Hindlimb muscle (tissue), 1 donor: ENCODE measurements at places on chromosomes 6 and 20. TPM values are rescaled to one million over a fixed set of nuclear protein-coding genes. Genes with fewer than 3 reads are reported as not detected.

- DNase-seq = no peak
Measured at GRCh38 chr6:37375376-37375775, 21.6 kb downstream of the RNF8 start.

Gene NFATC2
- polyA plus RNA-seq = 4.5 TPM

DNA sequence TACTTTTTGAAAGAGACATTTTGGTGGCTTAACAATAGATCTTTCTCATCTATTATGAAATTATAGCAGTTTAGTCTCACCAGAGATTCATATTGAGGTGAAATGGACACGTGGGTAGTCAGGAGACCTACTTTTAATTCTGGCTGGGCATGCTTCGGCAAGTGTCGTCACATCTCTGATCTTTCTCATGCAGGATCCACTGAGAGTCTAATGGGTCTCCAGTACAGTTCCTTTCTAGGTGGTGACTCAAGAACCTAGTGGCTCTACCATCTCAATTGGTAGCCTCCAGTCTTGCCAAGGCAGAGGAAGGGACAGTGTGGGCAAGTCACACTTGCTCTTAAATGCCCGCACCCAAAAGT, 94.9 kb downstream of the KCNB1 start:
- no peak for DNase-seq

Gene TFAP2C
- polyA plus RNA-seq = 0.31 TPM

Gene SYCP2L
- 2.3 TPM for polyA plus RNA-seq

Gene PFDN4
- polyA plus RNA-seq = 52.8 TPM

GRCh38 chr6:36374194-36374593, 13.3 kb downstream of the ETV7 start:
- no peak for DNase-seq

DNA sequence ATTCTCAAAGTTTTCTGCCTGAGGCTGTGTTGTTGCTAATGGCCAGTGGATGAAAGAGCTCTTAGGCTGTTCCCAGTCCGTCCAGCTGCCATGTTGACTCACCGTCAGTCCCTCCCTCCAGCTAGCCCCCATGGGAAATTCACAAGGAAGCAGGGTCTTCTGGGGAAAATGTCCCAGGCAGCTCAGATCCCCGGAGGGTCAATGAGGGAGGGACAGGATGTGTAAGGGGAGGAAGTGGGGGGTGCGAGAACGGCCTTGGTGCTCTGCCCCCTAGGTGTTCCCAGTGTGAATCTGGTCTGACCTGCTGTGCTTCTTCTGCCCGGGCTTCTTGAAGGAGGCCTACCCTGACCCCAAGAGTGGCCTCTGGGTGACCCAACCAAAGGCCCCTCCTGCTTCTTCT, 65.9 kb downstream of the CEBPB start:
- DNase-seq = no peak

DNA sequence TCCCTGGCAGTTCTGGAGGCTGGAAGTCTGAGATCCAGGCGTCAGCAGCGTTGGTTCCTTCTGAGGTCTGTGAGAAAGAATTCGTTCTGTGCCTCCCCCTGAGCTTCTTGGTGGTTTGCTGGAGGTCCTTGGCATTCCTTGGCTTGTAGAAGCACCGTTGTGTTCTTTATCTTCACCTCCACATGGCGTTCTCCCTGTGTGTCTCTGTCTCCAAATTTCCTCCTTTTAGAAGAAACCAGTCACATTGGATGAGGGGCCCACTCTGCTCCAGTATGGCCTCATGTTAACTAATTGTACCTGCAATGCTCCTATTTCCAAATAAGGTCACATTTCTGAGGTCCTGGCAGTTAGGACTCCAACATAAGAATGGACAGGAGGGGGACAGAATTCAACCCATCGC, 73.0 kb upstream of the BACH2 start:
- DNase-seq = no peak

GRCh38 chr20:49511788-49512525, 29.5 kb upstream of the KCNB1 start:
- DNase-seq = no peak

Gene HLA-DMB
- 11.5 TPM for polyA plus RNA-seq

Gene PRICKLE4
- polyA plus RNA-seq = 2.0 TPM

GRCh38 chr6:2917801-2918445, 14.8 kb upstream of the SERPINB9 start:
- peak; percentile 9 for DNase-seq

GRCh38 chr20:10551732-10552724, 116.9 kb downstream of the SLX4IP start:
- no peak for DNase-seq

Gene RAMACL
- 0.46 TPM for polyA plus RNA-seq

Gene TSBP1
- not detected for polyA plus RNA-seq

Gene WFDC12
- polyA plus RNA-seq = not detected

Gene PDSS2
- 8.8 TPM for polyA plus RNA-seq

- DNase-seq = no peak
Measured at GRCh38 chr6:141248021-141248799, 884.5 kb upstream of the GJE1 start.

DNA sequence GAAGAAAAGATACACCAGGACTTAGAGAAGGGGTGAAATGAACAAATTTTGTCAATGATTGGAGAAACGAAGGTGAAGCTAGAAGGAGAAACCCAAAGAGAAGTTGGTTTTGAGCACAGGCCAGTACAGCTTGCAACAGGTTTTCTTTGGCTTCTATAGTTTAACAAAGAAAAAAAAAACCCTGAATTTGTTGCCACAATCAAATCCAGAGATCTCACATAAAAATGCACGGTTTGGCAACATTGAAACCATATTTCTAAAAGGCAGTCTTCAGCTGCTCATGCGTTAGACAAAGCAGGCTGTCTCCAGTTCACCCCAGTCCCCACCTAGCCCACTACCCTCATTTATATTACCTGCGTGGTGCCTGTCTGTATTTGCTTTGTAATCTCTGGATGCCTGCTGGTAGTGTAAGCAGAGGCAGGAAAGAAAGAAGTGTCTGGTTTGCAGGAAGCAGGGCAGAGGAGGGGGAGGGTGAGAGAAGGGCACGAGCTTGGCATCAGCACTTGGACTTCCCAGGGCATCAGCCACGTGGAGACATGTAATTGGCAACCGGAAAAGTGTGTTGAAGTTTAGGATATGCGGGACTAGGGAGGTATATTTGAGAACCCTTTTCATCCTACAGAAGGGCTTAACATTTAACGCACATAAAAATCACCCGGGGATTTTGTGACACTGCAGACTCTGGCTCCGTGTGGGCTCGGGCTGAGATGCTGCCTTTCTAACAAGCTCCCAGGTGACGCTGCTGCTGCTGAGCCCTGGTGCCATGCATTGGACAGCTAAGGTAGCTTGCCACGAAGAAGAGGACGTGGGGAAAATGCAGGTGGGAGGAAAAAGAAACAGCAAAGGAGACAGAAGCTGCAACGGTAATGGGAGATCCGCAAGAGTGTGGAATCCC, 14.4 kb downstream of the PFDN4 start:
- DNase-seq = no peak

DNA sequence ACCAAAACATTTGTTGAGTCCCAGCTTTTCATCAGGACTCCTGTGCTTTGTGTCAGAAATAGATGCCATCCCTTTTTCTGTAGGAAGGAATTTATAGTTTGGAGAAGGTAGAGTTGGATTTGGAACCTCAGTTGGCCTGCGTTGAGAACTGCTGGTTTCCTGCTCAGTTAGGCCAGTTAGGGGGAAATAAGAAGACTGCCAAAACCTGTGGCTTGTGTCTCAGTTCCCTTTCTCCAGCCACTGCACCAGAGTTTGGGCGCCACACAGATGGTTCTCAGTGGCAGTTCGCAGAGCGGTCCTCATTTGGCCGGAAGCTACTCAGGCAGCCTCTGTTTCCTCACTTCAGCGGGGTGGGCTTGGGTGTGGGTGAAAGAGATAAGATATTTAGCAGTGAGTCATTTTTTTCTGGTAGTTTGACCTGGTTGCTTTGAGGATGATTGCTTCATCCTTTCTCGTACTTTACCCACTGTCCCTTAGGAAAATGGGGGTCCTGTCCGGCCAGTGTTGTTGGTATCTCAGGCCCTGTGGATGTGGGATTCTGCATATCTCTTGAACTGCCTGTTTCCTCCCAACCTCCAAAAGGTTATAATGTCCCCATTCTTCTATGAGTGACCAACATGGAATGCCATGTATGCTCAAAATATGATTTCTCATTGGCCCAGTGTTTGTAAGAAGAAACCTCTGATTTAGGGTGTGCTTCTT, 53.7 kb downstream of the JARID2 start:
- DNase-seq = no peak

DNA sequence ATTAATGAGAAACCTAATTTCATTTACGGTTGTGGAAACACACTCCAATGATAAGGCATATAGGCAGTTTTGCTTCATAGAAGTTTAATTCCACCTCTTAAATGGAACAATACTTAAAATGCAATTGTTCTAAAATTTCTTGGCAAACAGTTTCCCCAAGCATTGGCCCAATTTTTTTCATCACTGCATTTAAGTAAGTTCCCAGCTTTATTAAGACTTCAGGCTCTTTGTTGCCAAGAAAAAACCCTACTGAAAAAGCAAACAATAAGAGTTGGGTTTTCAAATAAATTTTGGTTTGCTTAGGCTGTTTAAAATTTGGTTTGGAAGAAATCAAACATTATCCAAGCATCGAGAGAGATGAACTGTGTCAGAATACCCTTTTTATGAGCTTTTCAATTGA, 690.9 kb upstream of the NRSN1 start:
- DNase-seq = peak; percentile 38

DNA sequence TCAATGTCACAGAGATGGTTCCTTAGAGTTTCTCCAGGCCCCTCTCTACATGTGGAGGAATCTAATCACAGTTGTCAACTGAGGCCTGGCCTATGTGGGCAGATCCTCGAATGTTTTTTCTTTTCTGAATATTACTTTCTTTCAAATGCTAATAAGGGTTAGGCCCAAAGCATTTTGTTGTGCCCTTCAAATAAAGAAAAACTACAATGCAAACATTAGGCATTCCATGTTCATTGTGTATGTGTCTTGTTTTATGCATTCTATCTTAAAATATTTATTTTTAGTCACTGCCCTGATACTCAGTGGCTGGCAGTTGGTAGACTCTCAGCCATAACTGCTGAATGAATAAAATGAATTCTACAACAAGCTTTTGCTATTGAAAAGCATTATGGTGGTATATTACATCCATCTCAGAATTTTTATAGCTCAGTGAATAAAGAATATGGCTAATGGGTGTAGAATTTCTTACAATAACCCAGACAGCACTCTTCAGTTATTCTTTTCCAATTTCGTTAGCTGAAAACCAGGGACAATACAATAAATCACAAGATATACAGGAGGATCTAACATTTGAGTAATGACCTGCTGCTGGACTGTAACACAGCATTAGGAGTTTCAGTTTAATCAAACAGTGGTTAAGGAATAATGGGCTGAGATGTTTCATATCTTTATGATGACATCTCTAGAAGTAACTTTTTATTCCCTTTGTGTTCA, 28.3 kb downstream of the RGS17 start:
- DNase-seq = no peak

Gene AMD1
- polyA plus RNA-seq = 41.8 TPM

Gene MMP24
- polyA plus RNA-seq = 0.43 TPM

GRCh38 chr6:137588472-137588871, 94.3 kb upstream of the OLIG3 start:
- no peak for DNase-seq

Gene ATG5
- polyA plus RNA-seq = 19.8 TPM

Gene BEND6
- polyA plus RNA-seq = 0.43 TPM

Gene PDE7B
- 7.1 TPM for polyA plus RNA-seq

- no peak for DNase-seq
Measured at GRCh38 chr6:164164876-164165275, 750.4 kb downstream of the QKI start.

DNA sequence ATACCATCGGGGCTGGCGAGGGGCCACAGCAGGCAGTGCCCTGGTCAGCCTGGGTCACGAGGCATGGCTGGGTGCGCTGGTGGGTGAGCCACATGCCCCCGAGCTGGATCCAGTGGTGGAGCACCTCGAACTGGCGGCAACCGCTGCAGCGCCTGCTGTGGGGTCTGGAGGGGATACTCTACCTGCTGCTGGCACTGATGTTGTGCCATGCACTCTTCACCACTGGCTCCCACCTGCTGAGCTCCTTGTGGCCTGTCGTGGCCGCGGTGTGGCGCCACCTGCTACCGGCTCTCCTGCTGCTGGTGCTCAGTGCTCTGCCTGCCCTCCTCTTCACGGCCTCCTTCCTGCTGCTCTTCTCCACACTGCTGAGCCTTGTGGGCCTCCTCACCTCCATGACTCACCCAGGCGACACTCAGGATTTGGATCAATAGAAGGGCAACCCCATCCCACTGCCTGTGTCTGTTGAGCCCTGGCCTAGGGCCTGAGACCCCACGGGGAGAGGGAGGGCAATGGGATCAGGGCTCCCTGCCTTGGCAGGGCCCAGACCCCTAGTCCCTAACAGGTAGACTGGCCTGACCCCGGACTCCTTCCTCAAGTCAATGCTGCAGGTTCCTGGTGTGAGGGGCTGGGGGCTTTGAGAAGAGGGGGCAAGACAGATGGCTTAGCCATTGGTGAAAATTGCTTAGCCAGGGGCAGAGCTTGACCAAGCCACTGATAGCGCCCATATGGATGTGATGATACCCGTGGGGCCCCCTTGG, 598 bp downstream of the TMEM239 start:
- no peak for DNase-seq

Gene PNPLA1
- polyA plus RNA-seq = 0.27 TPM

GRCh38 chr6:2915150-2915549, 12.0 kb upstream of the SERPINB9 start:
- DNase-seq = no peak

GRCh38 chr6:84581494-84582259, 182.7 kb downstream of the TBX18 start:
- no peak for DNase-seq

Gene HLA-DRB5
- 9.5 TPM for polyA plus RNA-seq

- DNase-seq = no peak
Measured at GRCh38 chr6:167906899-167907298, 80.2 kb downstream of the AFDN start.

Gene CST4
- not detected for polyA plus RNA-seq

- no peak for DNase-seq
Measured at GRCh38 chr6:3741477-3741871, 10.0 kb downstream of the PXDC1 start.

GRCh38 chr6:104579310-104579863, 280.3 kb downstream of the HACE1 start:
- DNase-seq = no peak
